Activated CD4-positive, CD25-positive, alpha-beta regulatory T cell (primary cell): ENCODE measurements at places on chromosomes 6 and 20.

DNA sequence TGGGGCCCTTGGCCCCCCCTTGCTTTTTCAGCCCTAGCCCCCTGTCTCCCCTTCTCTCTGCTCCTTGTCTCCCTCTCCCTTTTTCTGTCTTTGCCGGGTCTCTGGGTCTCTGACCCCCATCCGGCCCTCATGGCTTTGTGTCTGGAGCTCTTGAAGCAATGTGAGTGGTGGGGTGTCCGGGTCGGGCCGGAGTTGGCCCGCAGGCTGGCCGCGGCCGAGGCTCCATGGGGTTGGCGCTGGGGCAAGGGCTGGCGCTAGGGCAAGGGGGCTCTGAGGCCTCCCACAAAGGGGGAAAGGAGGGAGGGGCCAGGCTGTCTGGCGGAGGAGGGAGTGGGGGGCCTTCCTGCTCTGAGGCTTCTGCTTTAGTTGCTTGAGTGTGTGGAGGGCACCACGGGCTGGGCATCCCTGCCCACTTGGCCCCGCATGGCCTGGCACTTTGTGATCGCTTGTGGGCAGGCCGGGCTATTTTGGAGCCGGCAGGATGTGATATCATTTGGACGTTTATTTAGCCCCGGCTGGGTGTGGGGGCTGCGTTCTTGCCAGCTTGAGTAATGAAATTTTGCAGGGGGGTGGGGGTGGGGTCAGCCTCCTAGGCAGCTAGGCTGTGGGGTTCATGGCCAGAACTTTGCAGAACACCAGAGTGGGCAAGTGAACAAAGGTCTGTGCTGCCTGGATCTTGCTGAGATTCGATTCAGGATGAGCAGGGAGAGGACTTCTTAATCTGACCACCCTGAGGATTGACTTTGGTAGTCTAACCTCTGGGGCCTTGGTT is 78.7 kb upstream of the MYL9 start:
- DNase-seq: no peak

GRCh38 chr6:44000164-44000842 is 126.9 kb downstream of the MRPL14 start:
- no peak for DNase-seq

DNA sequence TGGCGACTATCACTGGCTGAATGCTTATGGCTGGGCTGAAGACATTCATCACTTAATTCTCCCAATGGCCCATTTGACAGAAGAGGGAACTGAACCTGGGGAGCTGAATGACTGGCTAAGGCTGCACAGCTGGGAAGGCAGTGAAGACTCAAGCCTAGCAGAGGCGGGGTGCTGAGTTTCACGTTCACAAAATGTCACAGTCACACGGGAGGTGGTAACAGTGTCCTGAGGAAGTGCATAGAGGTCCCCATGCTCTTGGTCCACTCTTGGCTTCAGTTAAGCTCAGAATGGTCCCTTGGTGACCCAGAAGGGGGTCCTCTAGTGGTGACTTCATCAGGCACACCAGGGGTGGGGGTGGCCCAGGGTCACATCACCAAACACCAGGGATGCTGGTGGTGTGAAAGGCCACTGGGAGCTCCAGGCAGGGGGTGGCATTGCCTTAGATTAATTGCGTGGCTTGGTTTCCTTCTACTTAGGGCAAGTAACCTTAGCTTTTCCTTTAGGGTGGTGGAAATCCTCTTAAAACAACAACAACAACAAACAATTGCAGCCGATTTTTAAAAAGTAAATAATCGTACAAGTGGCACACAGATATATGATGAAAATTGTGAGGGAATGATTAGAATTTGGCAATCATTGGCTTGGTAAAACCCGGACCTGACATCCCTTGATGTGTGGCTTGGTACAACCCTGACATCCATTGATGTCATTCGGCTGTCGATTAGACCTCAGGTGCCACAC is 45.0 kb downstream of the SULF2 start:
- DNase-seq: no peak

DNA sequence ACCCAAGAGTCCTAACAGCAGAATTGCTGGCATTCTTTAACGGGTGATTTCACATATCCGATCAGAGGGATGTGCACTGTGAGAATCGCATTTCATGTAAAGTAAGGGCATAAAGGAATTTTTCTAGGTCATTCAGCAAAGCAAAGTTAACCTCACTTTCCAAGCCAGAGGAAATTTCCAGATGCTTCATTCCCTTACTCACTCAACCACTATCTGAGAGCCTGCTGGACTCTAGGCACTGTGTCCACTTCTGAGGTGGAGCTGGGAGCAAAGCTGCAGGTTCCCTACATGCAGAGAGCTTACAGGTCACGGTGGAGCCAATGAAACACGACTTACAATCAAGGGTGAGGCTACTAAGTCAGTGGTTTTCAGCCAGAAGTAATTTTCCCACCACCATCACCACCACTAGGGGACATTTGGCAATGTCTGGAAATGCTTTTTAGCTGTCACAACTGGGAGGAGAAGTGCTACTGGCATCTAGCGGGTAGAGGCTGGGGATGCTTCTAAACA is 34.5 kb upstream of the TSHZ2 start:
- DNase-seq: no peak

DNA sequence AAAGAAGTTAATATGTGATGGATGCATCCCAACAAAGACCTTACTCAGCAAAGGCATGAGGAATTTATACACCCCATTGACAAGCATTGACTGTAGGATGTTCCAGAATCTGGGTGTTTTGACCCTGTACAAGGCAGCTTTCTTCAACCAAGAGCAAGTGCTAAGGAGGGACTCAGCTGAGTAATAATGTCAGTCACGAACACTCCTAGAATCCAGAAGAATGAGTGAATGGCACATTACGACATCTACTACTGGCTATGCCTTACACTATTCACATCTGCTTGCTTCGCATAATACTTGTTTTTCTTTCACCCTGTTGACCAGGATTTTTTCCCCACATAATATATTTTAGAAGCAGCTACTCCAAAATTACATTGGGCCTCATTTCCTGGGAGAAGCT is 42.5 kb upstream of the VGLL2 start:
- no peak for DNase-seq

GRCh38 chr20:58466095-58466708 is 49.0 kb downstream of the APCDD1L start:
- no peak for DNase-seq
